ENCODE measurements at places on chromosomes 7 and 10. TPM values are rescaled to one million over a fixed set of nuclear protein-coding genes. Genes with fewer than 3 reads are reported as not detected.

LRMDA gene
- total RNA-seq, result 26.3 TPM

TSPAN15 gene
- 9.5 TPM for total RNA-seq

TMEM130 gene
- total RNA-seq, result not detected

CTAGE15 gene
- not detected for total RNA-seq

KNDC1 gene
- not detected for total RNA-seq

GRCh38 chr7:123209786-123210185 lies 10.0 kb upstream of the SLC13A1 start:
- no peak for DNase-seq

GRCh38 chr7:158567153-158567603 lies 20.4 kb downstream of the PTPRN2 start:
- no peak for DNase-seq

DNA sequence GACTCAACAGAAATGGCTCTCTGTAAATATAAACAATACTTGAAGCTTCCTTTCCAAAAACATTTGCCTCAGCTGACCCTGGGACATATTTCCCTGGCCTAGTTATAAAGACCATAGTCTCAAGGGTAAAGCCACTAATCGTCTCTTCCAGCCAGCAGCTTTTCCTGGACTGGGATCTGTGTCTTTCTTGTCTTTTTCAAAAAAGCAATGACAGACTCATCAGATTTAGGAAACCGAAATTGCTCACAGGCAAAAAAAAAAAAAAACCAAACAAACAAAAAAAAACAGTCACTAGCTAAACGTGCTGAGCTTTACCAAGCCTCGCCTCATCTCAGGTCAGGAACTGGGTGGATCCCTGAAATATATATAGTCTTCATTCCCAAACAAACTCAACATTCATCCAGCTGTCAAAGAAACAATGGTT lies 23.5 kb downstream of the STN1 start:
- DNase-seq, result no peak

- DNase-seq, result no peak
Observed at GRCh38 chr10:32963096-32963495, 5.1 kb upstream of the ITGB1 start.

- no peak for DNase-seq
Observed at GRCh38 chr7:15214976-15215375, 312.4 kb upstream of the DGKB start.
